Endothelial cell (in vitro differentiated cells): ENCODE measurements at places on chromosomes 4 and X. TPM values are rescaled to one million over a fixed set of nuclear protein-coding genes. Genes with fewer than 3 reads are reported as not detected.

GRCh38 chr4:158805635-158806471 is 37.0 kb downstream of the FNIP2 start:
- H3K4me3 ChIP-seq: no peak overlapping the region
- H3K36me3 ChIP-seq: no peaks in the 10 kb centered on the region
- no peak overlapping the region for H3K27ac ChIP-seq
- H3K4me1 ChIP-seq: peaks cover 15% of the 10 kb centered on the region
- no peaks in the 10 kb centered on the region for H3K27me3 ChIP-seq
- DNase-seq: no peak

GRCh38 chr4:92120810-92121498 is 182.8 kb upstream of the GRID2 start:
- no peaks in the 10 kb centered on the region for H3K36me3 ChIP-seq
- H3K4me3 ChIP-seq: no peak overlapping the region
- no peak overlapping the region for H3K27ac ChIP-seq
- peaks cover 2% of the 10 kb centered on the region for H3K27me3 ChIP-seq

GRCh38 chr4:6907658-6908191 is 1.9 kb upstream of the TBC1D14 start:
- no peaks in the 10 kb centered on the region for H3K36me3 ChIP-seq
- DNase-seq: peak; percentile 39
- H3K27me3 ChIP-seq: peaks cover 9% of the 10 kb centered on the region
- peaks cover 25% of the 10 kb centered on the region for H3K4me1 ChIP-seq
- peak overlapping the region; percentile 56 for H3K4me3 ChIP-seq

GRCh38 chrX:151570561-151570960 is 7.1 kb downstream of the PASD1 start:
- H3K4me3 ChIP-seq: no peak overlapping the region
- no peak overlapping the region for H3K27ac ChIP-seq
- H3K27me3 ChIP-seq: peaks cover 4% of the 10 kb centered on the region
- peaks cover 11% of the 10 kb centered on the region for H3K4me1 ChIP-seq
- H3K36me3 ChIP-seq: no peaks in the 10 kb centered on the region
- no peak for DNase-seq

DNA sequence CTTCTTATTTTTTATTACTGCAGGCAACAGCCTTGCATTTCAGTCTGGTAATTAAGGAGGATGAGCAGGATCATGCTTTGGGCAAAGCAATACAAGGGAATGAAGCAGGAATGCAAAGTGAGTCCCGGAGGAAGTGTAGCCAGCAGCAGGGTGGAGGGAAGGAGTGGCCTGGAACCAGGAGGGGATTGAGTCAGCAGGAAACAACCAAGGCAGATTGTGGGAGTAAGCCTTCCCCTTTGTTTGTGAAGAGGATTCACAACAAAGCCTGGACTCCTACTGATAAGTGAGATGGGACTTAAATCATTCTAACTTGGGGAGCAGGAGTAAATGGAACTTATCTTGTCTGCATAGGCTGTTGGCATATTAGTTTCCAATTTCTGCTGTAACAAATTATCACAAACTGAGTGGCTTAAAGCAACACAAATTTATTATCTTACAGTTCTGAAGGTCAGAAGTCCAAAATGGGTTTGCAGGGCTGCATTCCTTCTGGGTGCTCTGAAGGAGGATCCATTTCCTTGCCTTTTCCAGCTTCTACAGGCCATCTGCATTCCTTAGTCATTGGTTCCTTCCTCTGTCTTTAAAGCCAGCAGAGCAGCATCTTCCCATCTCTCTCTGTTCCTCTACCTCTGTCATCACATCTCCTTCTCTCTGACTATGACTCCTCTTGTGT is 93.2 kb upstream of the AP1S2 start:
- H3K27me3 ChIP-seq: no peaks in the 10 kb centered on the region
- no peaks in the 10 kb centered on the region for H3K36me3 ChIP-seq
- peak overlapping the region; percentile 33 for H3K27ac ChIP-seq
- H3K4me1 ChIP-seq: peaks cover 24% of the 10 kb centered on the region
- DNase-seq: peak; percentile 17

DNA sequence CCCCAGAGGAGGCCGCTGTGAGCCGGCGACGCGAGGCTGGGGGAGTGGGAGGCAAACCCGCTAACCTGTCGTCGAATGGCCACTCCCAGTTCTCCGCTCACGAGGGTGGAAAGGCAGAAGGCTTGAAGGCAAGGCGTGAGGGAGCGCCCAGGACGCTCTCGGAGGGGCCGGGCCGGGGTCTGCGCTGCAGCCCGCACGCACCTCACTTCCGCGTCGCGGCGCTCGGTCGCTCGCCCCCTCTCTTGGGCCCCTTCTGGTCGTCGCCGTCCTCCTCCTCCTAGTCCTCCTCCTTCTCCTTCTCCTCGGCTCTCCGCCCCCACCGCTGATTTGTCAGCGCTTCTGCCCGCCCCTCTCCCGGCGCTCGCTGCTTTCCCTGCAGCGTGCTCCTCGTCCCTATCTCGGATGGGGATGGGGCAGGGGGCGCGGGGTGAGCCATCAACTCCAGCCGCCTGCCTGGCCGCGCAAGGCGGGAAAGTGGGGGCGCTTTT is at the start of gene SNCA:
Gene SNCA, minus strand, starts transcription at position 265 of the 488 bp plus-strand sequence. CDS start 1,494 bp downstream, outside the sequence.
- peak within 1 kb of the TSS; percentile 61 for H3K27ac ChIP-seq
- peak; percentile 72 for DNase-seq
- H3K36me3 ChIP-seq: peaks cover 13% of the 10 kb centered on the region
- H3K4me1 ChIP-seq: peaks cover 10% of the 10 kb centered on the region
- H3K4me3 ChIP-seq: peak within 1 kb of the TSS; percentile 96

DNA sequence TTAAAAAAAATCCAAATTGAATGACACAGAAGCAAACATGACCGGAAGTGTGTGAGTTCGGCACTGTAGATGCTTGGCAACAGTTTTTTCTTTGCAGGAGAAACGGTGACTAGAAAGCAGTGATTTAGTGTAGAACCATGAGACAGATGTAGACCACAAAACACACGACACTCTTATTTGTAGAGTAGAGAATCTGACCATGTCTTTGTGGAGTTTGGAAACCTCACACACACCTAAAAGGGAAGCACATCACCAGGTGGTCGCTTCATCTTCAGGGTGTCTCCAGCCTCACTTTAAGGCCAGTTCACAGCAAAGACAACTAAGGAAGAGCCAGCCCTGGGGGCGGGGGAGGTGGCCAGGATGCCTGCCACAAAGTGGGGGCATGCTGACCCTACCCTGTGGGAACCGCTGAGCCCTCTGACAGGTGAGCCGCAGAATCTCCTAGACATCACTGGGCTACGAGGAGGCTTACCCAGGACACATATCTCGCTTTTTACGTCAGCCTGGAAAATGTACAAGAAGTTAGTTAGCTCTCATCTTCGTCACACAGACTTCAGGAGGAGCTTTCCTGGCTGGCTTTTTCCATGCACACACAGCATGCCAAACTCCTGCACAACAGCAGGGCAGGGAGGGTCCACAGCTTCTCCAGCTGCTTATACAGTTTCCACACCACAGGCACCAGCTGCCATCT is 64.4 kb upstream of the PDLIM3 start:
- peak overlapping the region; percentile 39 for H3K27ac ChIP-seq
- no peak for DNase-seq
- H3K36me3 ChIP-seq: no peaks in the 10 kb centered on the region
- H3K4me1 ChIP-seq: no peaks in the 10 kb centered on the region
- H3K27me3 ChIP-seq: no peaks in the 10 kb centered on the region
- H3K4me3 ChIP-seq: no peak overlapping the region

Gene PAGE4
- total RNA-seq: not detected

Gene POF1B
- total RNA-seq: not detected

Gene CWH43
- not detected for total RNA-seq
